Right ventricle myocardium inferior (tissue), 1 donor: ENCODE measurements at places on chromosomes 16 and 17. TPM values are rescaled to one million over a fixed set of nuclear protein-coding genes. Genes with fewer than 3 reads are reported as not detected.
A peak's percentile ranks its signal among the peaks of the same experiment; 100 is the strongest.

Gene CLEC18A
- 0.35 TPM for total RNA-seq

Gene ATP2C2
- total RNA-seq = not detected

Gene CARD14
- not detected for total RNA-seq

Gene CNTD1
- 0.30 TPM for total RNA-seq

Gene SLC35G6
- total RNA-seq = not detected

Gene WDR81
- total RNA-seq = 10.4 TPM

Gene ALDH3A1
- total RNA-seq = not detected

Gene SCIMP
- total RNA-seq = 1.0 TPM

Gene PDPR
- 17.2 TPM for total RNA-seq

Gene MIEF2
- 31.3 TPM for total RNA-seq

DNA sequence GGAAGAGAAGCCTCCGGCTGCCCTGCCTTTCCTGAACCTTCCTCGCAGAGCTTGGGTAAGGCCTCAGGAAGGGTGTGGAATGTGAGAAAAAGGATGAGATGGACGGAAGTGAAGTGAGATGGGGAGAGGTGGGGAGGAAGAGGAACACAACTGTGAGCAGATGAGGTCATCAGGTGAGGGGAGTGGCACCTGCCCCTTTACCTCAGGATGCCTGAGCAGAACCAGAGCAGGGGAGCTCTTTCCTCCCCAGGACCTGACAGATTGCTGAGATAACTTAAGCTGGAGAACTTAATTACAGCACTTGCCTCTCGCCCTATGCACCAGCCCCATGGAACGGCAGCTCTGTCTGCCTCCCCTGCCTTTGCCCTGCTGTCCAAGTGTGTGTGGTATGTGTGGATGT lies 29.8 kb downstream of the TMEM132E start:
- no peak for DNase-seq

- peak; percentile 68 for DNase-seq
Measured at GRCh38 chr16:70679671-70680494, 6.0 kb downstream of the MTSS2 start.

- no peak for DNase-seq
Measured at GRCh38 chr17:65985571-65985970, 206.4 kb downstream of the CEP112 start.

DNA sequence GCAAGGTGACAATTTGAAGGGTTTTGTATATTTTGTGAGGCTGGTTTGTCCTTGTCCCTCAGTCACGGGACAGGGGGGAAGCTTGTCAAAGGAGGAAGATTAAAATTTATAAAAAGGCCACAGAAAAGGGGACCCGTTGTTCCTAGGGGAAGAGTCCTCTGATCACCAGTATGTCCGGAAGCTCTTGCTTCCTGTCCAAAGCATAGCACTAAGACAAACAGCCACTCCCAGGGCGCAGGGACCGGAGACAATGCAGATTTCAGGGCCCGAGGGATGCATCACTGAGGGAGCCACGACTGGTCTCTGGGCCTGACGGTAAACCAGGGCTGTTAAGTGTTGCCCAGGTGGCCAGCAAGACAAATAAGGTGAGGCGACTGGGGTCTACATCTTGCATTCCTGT lies 95.2 kb downstream of the MAF start:
- DNase-seq = no peak

- no peak for DNase-seq
Measured at GRCh38 chr17:45310380-45311324, 6.2 kb downstream of the MAP3K14 start.

DNA sequence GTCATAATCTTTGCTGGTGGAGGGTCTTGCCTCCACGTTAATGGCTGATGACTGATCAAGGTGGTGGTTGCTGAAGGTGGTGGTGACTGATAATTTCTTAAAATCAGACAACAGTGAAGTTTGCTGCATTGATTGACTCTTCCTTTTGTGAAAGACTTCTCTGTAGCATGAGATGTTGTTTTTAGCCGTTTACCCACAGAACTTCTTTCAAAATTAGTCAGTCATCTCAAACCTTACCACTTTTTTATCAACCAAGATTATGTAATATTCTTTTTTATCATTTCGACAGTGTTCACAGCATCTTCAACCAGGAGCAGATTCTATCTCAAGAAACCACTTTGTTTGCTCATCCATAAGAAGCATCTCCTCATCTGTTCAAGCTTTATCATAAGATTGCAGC lies 5.9 kb downstream of the UQCRC2 start:
- no peak for DNase-seq

DNA sequence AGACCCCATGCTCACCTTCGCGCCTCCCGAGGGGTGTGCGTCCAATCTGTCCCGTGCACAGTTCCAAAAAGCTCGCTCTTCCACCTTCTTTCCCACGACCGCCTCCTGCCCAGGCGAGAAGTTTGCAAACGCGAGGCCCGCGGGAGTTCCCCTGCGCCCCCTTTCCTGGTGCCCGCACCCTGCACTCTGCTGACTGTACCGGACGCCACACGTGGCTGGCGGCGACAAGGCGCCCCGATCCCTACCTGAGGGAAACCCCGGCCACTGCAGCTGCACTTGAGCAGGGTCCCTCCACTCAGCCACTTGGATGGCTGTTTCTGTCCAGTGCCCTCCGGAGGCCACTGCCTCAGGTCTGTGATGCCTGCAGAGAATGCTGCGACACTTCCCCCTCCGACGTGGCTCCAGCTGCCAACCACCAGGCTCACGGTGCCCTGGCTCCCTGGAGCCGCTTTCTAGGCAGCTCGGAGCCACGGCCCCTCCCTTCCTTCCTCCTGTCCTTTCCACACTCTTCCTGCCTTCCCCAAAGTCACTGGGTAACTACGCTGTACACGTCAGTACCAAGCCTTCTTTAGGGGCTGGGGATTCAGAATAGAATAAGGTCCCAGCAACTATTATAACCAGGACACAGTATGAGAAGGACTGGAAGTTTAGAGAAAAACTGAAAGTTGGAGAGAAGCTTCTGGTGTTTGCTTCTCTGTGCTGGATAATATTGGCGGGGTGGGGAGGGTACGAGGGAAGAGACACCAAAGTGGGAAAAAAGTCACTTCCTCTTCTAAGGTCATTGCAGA lies at the start of gene MLKL:
Gene MLKL (minus strand): TSS at position 425 of the 788 bp plus-strand sequence. CDS start 5,105 bp downstream, outside the sequence.
- DNase-seq = peak; percentile 87

DNA sequence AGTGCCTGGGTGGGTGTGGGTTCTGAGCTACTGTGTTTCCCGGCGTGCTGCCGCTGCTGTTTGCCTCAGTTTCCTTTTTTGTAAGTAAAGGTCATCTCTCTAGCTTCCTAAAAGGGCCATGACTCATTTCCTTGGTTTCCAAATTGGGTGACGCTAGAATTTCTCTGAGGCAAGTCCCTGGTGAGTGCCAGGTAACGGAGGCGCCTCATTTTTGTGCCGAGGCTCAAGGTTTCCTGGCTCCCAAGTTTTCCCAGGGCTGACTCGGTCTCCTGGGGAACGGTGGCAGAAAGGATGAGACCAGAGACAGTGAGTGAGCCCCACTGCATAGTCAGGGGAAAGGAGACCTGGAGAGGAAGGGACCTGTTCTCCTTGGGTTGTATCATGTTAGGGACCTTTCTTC lies 20.3 kb downstream of the MSI2 start:
- no peak for DNase-seq

- no peak for DNase-seq
Measured at GRCh38 chr17:66805567-66805966, 29.4 kb upstream of the CACNG5 start.

GRCh38 chr17:50221864-50222545 lies 20.6 kb upstream of the COL1A1 start:
- DNase-seq = peak; percentile 65

GRCh38 chr17:76063875-76064546 lies 8.3 kb downstream of the SRP68 start:
- DNase-seq = no peak

- DNase-seq = no peak
Measured at GRCh38 chr17:15184872-15185624, 80.1 kb downstream of the PMP22 start.

DNA sequence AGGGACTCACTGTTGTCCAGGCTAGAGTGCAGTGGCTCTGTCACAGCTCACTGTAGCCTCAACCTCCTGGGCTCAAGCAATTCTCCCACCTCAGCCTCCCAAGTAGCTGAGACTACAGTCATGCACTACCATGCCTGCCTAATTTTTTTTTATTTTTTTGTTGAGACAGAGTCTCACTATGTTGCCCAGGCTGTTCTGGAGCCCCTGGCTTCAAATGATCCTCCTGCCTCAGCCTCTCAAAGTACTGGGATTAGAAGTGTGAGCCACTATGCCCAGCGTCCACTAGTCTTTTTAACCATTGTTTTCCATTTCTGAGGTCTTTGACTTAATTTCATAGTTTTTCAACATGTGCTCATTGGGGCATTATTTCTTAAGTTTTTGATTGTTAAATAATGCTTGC lies 13.5 kb downstream of the NSRP1 start:
- DNase-seq = no peak

DNA sequence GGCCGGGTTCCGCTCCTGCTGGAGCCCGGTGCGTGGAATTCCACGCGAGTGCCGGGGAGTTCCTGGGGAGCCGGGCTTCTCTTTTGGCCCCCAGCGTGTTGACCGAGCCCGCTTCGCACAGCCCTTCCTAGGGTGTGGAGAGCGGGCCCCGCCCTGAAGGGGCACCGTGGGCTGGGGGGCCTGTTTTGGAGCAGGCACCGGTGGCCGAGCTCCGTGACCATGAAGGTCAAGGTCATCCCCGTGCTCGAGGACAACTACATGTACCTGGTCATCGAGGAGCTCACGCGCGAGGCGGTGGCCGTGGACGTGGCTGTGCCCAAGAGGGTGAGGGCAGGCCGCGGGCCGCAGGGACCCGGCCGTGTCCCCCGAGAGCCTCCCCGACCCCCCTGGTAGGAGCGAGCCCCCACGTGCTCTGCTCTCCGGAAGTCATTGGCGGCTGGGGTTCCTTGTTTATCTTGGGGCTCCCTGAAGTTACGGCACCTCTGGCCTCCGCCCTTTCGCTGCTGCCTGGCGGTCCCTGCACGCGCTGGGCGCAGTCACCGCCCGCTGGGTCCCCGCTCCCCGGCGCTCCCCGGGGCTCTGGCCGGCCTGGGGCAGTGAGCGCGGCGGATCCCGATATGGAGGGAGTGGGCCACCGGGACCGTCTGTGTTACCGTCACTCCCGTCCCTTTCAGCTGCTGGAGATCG lies 528 bp downstream of the HAGHL start:
- DNase-seq = no peak

DNA sequence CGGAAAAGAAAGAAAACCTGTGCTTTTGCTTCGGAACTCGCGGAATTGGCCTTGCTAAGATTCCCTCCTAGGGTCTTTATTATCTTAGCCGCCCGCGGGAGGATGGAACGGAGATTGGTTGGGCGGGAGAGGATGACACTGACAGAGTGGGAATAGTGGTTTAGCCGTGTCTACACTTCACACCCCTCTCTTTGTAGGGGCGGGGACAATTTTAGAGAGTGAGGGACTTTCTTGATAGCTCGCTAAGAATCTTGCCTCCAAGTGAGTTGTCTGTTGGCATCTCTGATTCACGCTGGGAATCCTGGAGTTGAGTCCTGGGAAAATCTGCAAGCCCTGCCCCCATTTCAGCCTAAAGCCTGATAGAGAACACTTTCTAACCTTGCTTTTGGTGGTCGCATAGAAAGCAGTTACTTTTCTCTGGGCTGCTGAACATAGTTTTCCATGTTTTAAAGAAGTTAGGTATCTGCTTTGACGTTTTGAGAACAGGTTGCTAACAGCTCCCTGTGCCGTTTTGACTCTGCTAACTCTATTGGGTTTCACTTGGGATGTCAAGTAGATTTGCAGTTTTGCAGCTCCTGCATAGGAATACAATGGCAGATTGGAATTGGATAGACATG lies 697 bp downstream of the NOL11 start:
- DNase-seq = no peak

GRCh38 chr16:75471723-75472633 lies 7.5 kb upstream of the TMEM170A start:
- no peak for DNase-seq

DNA sequence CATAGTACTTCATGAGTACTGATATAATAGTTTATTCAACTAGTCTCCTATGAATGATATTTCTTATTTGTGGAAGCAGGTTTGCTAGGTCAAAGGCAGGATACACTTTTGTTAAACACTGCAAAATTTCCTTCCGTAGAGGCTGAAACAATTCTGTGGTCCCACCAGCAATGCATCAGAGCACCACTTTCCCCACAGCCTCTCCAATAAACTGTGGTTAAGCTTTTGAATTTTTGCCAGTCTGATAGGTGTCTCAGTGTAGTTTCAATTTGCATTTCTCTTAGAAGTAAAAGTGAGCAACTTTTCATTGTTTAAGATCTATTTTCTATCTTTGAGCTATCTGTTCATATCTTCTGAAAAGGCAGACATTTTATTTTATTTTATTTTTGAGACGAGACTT lies 36.4 kb upstream of the CORO6 start:
- no peak for DNase-seq

DNA sequence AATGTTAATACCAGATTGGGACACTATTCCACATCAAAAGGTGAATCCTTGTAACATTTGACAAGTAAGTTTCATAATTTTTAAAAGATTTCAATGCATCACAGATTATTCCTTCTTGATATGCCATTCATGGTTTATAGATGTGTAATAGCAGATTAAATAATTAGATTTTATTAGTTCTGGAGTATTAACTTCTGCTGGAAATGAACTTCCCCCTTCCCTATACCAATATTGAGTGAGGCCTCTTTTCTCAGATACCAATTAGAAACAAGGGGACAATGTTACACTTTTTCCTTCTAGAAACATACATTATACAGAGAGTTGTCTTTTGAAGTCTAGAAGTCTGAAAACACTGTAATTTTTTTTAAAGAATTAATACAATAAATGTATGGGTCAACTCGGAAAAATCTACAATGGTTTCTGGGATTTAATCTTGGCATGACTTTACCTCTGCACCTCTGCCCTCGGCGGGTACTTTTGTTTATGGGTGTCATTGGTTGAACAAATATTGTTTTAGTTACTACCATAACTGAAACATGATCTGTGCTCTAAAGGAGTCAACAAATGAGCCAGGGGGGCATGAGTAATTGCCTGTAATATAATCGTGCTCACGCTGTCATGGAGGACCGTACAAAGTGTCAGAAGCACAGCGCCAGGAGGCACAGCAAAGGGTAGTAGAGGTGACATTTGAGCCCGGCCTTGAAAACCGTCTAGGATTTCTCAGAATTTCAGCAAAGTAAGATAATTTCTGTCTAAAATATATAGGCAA lies 8.2 kb downstream of the LRRC37B start:
- DNase-seq = no peak

GRCh38 chr17:39139161-39139511 lies 12.3 kb downstream of the PLXDC1 start:
- no peak for DNase-seq

GRCh38 chr17:17849845-17850373 lies 13.1 kb upstream of the SREBF1 start:
- DNase-seq = no peak

DNA sequence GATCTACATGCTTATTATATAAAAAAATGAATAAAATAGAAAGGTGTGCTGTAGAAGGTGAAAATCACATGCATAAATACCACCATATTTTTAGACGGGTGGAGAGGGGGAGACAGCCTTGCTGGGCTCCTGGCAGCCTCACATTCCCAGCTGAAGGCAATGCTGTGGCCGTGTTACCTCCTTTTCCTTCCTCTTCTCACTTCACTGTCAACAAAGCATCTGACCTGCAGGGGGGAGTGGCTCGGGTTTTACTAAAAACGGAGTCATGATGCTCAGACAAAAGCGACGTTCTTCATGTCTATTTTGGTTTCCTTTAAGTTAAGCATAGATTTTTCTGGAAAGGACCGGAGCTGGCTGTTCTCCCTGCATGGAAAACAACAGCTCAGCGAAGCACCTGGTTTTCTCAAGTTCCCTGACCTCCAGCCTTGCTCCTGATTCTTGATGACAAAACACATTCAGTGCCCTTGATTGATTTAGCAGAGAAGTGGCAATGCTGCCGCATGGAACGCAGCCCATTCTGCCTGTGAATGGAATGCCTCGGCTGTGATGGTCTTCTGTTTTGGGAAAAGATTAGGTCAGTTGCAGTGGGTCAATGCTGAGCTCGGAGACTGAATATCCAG lies 5.5 kb upstream of the RPTOR start:
- DNase-seq = no peak
